ENCODE measurements at places on chromosomes 6 and 20.

- DNase-seq: no peak
Measured at GRCh38 chr6:33057222-33058150, 16.0 kb downstream of the HLA-DPA1 start.

- no peak for DNase-seq
Measured at GRCh38 chr6:136550045-136550329, 235 bp downstream of the MAP7 start.

GRCh38 chr6:16729183-16729691, 32.0 kb downstream of the ATXN1 start:
- no peak for DNase-seq

DNA sequence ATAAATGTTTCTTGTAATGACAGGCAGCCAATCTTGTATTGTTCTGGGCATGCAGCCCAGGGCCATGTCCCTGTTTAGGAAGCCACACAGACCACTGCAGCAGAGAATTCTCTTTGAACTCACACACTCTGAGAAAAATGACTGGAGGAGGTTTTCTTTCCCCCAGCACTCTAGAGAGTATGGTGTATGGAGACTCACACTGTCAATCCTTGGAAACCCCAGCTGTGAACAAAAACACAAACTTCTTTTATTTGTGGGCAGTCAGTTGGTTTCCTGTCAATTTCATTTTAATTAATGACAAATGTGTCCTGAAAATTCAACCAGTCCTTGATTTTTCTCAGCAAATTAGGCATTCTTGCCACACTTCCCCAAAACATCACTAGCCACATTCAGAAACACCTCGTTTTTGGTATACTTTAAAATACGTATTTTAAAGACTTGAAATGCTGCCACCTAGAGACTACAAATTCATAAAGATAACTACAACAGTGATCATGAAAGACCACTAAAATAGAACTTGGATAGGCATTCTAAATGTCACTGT, 52.9 kb upstream of the UFL1 start:
- no peak for DNase-seq

DNA sequence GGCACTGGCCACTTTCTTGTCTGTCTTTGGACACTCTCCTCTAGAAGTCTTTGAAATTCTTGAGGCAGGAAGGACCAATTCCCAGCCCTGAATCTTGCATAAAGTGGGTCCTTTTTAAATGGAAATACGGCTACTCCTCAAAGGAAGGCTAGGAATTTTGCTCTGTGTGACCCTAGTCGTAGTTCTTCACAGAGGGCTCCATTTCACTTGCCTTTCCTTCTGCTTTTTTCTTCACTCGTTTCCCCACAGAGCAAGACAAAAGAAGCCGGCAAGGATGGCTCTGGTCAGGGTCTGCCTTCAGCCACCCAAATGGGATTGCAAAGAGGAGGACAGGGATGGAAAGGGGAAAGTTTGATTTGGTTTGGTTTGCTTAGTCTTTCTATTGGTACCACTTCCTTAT, 25.8 kb downstream of the HLA-E start:
- no peak for DNase-seq

DNA sequence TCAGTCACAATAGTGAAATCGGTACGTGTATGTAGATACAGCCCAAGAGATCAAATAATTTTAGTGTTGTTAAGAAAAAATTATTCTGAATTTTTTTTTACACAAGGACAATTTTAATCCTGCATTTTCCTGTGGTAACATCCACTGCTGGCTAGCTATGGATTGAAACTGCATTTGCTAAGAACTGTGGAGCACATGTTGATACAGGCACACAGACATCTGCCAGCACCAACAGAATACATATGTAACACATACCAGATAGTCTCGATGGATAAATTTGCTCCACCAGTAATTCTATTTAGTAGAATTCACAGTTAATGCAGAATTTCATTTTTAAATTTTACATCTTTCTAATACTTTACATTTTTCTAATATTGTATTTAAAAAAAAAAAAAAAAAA, 2.2 kb downstream of the ASIP start:
- DNase-seq: no peak

- no peak for DNase-seq
Measured at GRCh38 chr20:23879811-23880374, 345 bp upstream of the CST5 start.

DNA sequence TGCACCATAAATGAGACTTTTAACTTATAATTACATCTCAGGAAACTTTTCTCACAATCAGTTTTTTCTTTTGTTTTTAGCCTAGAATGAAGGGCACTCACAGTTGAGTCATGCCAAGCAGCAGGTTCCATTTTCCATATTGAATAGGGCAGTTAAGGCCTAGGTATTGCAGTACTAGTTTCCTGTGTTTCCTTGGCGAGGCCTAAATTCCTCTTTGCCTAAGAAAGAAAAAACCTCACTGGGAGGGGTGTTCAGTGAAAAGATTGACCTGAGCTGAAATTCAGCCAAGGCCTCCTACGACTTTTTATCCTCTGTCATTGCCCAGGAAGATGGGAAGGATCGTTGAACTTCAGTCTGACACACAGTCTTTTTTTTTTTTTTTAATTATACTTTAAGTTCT, 85.5 kb downstream of the IMPG1 start:
- DNase-seq: no peak

GRCh38 chr6:108968325-108969316, 120.4 kb downstream of the ARMC2 start:
- DNase-seq: no peak

DNA sequence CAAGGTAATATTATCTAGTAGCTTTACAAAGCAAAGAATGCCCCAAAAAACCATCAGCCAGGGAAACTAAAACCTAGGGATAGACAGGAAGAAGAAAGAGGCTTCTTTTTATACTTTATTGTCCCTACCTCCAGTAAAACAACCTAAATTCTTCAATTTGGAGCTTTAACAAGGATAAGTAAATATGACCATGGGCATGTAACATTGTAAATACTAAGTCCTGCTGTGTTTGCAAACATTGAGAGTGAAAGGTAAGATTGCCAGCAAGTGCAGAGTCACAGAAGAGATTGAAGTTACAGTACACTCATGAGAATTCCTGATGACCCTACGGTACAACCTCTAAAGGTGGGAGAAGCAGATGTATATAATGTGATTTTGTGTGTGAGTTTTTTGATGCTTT, 117.2 kb downstream of the FOXO3 start:
- no peak for DNase-seq

DNA sequence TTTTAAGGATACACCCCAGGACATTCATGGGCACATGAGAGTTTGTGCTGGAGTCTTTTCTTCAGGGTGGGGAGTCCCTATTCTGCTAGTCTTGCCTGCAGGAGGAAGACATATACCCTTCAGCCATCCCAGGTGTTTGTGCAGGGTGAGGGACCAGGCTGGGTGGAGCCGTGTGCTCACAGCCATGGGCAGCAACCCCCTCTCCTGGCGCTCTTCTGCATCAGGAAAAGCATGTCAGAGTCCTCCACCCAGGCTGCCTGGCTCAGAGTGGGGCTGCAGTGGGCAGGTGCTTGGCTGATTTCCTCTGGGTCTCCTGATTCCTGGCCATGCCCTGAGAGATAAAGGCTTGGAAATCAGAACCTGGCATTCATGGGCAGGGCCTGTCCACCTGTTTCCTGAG, 22.7 kb upstream of the MLN start:
- DNase-seq: no peak

GRCh38 chr6:37826188-37826587, 6.7 kb downstream of the ZFAND3 start:
- DNase-seq: no peak

Data from stimulated activated CD4-positive, alpha-beta T cell treated with anti-CD3 and anti-CD28 coated beads, Interleukin-12 subunit alpha, Interleukin-12 subunit beta, amount 100 ng/mL, for 48 hours (primary cell).